ENCODE measurements at places on chromosomes 1 and 21.

GRCh38 chr1:119878171-119878570 is 18.1 kb downstream of the ADAM30 start:
- no peak for DNase-seq

- DNase-seq: no peak
Observed at GRCh38 chr1:17523321-17524041, 16.0 kb upstream of the ARHGEF10L start.

GRCh38 chr1:213675043-213675442 is 312.7 kb upstream of the PROX1 start:
- no peak for DNase-seq

DNA sequence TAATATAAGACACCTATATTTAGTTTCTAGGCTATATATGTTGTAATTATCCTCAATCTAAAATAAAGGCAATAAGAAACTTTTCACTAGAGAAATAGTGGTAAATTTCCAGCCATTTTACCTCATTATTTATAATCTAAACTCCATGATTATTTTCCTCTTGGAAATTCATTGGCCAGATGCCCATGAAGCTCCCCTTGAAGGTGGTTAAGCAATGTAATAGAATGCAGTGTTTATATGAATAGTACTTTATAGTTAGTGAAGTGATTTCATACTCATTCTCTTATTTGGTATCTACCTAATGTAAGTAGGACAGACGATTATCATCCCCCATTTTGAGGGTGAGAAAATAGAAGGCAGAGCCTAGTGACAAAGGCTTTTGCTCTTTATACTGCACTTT is 26.5 kb downstream of the NFYC start:
- no peak for DNase-seq

GRCh38 chr1:19468397-19468956 is 16.9 kb downstream of the CAPZB start:
- no peak for DNase-seq

DNA sequence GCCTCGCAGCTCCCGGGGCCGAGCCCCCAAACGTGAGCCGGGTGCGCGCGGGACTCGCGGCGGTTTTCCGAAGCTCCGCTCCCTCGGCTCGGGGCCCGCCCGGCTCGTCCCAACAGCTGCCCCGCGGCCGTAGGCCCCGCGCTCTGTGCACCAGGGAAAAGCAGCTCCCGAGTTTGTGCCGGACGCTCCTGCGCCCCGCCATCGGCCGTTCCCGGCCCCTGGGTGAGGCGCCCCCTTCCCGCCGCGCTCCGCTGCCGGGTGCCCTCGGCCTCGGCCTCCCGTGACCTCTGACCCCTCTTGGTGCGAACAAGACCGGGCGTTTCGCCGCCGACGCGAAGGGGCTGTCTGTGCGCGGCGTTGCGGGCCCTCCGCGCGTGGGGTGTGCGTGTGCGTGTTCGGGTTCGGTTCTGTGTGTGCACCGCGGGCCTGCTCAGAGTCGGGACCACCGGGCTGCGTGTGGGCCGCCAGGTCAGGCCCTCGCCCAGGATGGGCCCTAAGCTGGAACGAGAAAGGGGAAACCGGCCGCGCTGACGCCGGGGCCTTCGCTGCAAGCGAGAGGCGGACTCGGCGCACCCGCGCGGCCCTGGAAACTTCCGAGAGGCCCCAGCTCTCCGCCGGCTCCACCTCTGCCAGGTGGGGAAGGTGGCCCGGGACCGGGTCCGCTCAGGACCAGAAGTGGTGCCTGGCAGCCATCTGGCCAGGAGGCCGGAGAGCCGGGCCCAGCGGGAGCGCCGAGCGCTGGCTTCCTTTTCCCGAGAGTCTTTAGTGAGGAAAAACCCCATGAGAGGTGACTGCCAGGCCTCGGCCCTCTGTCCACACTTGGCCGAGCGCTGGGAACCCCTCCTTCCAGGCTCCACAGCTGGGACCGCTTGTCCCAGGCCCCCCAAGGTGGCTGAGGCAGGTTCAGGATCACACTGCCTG is 1.9 kb downstream of the PRDM16 start:
- DNase-seq: no peak

GRCh38 chr1:43978551-43979260 is at the start of gene B4GALT2:
B4GALT2 (plus strand) TSS chr1:43979210; CDS start chr1:43981161, 1,951 bp downstream.
- DNase-seq: peak; percentile 57

DNA sequence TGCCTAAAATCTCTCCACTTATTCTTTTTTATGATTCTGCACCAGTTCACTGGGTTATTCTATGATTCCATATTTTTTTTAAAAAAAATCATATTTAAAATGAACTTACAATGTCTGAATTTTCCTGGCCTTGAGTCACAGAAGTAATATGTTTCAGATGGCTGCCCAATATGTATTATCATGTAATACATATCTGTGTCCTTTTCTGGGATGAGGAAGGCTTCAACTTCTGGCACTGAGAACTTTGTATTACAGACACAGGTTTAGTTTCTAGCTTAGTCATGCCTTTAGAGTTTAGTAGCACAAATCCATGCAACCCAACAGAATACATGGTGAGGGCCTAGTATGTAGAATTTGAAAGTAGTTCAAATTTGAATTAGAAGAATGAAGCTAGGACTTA is 7.8 kb upstream of the HSD17B7 start:
- no peak for DNase-seq

DNA sequence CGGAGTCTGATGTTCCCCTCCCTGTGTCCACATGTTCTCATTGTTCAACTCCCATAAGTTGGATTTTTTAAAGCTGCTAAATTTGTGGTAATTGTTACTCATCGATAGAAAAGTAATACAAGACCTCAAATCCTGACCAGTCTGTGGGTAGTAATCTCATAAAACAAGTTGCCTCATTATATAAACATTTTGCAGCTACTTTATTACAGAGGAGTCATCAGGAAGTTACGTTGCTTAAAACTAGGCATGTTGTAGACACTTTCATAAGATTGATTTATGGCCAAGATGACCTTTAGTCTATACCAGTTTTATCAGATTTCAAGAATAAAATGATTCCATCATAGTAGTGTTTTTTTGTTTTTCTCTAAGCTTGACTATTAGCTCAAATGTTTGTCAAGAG is 208.8 kb downstream of the GIPC2 start:
- peak; percentile 83 for DNase-seq

- DNase-seq: no peak
Observed at GRCh38 chr1:116934586-116935207, 25.0 kb downstream of the PTGFRN start.

DNA sequence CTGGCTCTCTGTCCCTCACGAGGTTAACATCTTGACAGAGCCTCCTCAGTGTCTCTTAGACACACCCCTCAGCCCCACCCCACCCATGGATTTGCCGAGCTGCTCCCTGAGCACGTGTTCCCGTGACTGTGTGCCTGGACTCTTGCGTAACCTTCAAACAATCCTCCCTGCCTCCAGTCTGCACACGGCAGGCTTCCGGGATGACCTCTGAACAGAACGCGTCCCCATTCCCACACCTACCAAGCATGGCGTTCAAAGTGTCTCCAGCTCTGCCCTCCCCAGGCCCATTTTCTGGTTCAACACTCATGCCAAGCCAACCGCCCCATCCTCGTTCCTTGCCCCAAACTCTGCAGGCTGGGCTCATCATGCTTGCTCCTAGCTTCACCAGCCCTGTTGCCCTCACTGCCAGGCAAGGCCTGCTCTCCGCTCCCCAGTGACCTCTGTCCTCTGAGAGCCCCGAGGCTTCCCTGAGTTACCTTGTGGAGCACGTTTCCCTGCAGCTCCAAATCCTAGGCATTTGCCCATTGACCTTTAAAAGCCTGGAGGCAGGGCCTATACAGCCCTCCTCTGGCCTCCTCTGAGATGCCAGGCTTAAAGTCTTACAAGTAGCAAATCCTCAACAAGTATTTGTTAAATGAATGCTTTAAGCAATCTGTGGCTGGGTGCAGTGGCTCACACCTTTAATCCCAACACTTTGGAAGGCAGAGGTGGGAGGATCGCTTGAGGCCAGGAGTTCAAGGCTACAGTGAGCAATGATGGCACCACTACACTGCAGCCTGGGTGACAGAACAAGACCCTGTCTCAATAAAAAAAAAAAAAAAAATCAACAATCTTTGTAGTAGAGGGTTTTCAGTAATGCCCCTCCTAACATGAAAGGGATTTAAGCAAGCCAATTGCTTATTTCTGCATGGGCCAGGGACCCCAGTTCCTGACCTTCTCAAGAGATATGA is 5.0 kb downstream of the AGT start:
- DNase-seq: peak; percentile 8

DNA sequence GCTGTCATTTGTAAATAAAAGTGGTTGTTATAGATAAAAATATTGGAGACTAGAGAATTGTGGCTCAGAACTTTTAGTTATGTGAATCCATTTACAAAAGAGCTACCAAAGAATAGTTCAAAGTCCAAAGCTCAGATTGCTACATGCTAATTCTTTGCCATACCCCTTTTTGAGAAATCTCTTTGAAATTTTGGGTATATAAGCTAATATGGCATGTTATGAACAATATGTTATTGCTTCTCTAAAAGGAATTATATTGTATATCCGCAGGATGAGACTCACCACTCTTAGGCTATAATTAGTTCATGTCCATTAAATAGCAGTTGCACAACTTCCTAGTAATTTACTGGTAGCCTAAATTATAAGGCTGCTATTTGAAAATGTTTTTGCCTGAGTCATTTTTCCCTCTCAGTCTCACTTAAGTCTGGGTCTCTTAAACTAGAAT is 178.0 kb downstream of the ZNF281 start:
- peak; percentile 60 for DNase-seq

GRCh38 chr1:204376919-204377799 is 17.4 kb upstream of the PLEKHA6 start:
- DNase-seq: no peak

- DNase-seq: no peak
Observed at GRCh38 chr1:219075121-219075879, 98.4 kb upstream of the LYPLAL1 start.

GRCh38 chr1:81165963-81166362 is 634.8 kb upstream of the ADGRL2 start:
- peak; percentile 11 for DNase-seq

DNA sequence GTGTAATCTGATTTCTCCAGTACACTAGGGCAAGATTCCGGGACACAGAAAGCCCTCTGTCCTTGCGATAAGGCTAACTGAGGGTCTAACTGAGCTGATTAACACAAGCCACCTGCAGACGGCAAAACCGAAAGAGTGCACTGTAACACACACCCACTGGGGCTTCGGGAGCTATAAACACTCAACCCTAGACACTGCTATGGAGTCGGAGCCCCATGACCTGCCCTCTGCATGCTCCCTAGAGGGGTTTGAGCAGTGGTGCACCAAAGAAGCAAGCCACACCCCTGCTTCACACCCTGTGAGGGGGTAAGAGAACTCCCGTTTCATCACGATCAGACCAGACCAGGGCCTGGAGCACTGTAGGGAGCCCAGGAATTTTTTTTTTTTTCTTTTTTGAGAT is 72.4 kb downstream of the DMRTA2 start:
- no peak for DNase-seq

- DNase-seq: no peak
Observed at GRCh38 chr1:202101184-202101583, 21.5 kb upstream of the GPR37L1 start.

GRCh38 chr1:149888999-149889289 is 10.4 kb upstream of the BOLA1 start:
- DNase-seq: peak; percentile 60

DNA sequence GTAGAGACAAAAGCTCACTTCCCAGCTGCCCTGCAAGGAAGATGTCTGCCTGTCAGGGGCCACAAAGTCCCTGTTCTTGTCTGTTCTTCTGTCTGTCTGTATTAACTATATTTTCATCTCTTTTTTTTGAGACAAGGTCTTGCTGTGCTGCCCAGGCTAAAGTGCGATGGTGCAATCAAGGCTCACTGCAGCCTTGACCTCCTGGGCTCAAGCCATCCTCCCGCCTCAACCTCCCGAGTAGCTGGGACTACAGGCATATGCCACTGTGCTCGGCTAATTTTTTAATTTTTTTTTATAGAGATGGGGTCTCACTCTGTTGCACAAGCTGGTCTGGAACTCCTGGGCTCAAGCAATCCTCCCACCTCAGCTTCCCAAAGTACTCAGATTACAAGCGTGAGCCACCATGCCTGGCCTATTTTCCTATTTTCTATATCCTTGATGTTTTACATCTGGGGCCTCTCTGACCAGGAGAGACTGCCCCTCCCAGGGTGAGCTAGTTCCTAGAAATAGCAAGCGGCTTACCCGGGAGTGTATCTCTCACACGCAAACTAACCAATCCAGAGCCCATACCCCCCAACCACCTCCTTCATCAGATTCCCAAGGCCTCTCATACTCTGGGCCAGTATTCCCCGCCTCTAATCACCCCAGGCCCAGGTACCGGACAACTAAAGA is 5.4 kb upstream of the KLHDC7A start:
- DNase-seq: no peak

DNA sequence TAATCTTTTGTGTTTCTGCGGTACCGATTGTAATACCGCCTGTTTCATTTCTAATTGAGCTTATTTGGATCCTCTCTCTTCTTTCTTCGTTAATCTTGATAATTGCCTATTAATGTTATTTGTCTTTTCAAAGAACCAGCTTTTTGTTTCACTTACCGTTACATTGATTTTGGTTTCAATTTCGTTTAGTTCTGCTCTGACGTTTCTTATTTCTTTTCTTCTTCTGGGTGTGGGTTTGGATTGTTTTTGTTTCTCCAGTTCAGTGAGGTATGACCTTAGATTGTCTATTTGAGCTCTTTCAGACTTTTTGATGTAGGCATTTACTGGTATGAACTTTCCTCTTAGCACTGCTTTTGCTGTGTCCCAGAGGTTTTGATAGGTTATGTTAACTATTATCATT is 9.4 kb downstream of the OR2M2 start:
- DNase-seq: no peak

- no peak for DNase-seq
Observed at GRCh38 chr1:71964188-71964587, 318.2 kb downstream of the NEGR1 start.

All from EL (cell line).